ENCODE measurements at places on chromosomes 13 and 19.

DNA sequence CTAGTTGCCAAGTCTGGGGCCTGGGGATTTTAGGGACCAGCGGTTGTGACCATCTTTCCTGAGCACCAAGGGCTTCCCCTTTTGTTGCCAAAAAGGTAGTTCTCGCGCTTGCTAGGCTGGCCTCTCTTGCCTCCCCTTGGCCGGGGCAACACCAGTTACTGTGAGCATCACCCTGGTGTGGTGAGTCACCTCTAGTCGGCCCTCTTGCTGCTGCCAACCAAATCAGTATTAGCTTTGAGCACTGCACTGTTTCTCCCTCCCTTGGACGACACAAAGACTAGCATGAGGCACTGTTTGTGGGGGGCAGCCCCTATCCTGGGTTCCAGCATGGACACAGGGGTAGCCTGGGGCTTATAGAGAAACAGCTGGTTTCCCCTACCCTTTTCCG is 6.9 kb downstream of the SYDE1 start:
- no peak for DNase-seq

GRCh38 chr19:32498648-32499200 is 82.3 kb upstream of the PDCD5 start:
- no peak for DNase-seq

DNA sequence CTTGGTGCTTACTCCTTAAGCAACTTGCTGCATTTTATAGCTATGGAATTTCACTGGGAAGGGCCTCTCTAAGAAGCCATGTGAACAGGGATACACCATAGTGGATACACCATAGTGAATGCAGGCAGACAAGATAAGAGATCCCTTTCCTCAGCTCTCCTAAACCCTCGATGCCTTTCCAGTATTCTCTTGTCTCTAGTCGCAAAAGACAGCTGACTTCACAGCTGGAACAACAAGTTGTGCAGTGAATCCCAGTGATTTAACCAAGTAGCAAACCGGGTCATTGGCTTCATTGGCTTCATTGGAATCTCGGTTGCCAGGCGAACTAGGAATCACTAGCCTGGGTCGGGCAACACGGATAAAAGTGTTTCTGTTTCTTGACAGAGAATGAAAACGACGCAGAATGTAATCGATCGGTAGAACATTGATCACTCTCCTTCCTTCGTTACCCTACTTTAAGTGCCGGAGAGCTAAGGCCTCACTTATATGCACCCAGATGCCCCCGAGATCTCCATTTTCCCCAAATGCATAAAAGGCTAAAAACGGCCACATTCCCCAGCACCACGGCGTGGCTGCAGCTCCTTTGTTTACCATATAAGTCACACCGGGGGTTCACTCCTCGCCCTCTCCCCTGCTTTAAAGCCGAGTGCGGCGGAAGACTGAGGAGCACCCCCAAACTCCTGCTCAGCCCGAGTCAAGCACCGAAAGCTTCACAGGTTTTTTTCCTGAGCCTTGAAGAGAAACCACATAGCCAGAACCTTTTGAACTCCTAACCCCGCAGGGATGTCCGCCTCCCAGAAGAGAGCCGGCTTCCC is 674 bp downstream of the TRPC4 start:
- DNase-seq: no peak

DNA sequence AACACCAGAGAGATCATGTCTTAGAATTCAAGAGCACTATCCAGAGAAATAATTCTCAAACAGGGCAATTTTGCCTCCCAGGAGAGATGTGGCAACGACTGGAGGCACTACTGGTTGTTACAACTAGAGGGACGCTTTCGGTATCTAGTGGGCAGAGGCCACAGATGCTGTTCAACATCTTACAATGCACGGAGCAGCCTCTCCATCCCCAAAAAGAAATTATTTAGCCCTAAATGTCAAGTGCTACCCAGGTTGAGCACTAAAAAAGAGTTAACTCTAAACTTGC is 78.6 kb downstream of the ABCC4 start:
- no peak for DNase-seq

Data from activated CD4-positive, alpha-beta T cell treated with anti-CD3 and anti-CD28 coated beads, Interleukin-2, Interleukin-4, amounts not matched to agents 100 ng/mL and 50 ng/mL, durations not matched to agents 16 hours and 8 hours (primary cell).